Fibroblast of mammary gland (primary cell): ENCODE measurements at places on chromosomes 5 and 9.

- DNase-seq = peak; percentile 22
Measured at GRCh38 chr9:70073193-70073592, 29.5 kb downstream of the MAMDC2 start.

DNA sequence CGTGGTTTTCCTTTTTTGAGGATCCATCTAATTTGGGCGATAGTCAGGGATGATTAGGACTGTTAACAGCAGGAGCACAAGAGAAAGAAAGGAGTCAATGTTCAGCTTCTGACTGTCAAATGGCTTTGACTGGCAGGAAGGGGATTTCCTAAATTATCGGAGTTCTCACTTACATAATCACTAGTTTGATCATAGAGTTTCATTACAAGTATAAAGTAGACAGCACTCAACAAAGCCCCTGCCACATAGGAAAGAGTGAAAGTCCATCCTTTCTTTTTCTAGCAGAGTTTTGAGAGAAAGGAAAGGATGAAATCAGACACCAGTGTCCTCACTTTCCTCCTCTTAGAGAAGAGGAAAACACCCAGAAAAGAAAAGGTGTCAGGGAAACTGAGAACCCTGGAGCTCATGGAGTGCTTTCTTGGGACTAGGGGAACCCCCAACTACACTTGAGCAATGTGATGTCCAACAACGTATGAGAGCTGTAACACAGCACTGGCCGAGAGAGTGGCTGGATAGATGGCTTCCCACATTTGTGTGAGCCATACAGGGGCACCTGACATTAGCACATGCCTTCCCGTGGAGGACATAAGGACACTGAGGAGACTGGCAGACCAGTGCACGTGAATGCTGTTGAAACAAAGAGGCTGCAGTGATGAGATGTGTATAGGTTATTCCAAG, 26.0 kb upstream of the LPAR1 start:
- no peak for DNase-seq

DNA sequence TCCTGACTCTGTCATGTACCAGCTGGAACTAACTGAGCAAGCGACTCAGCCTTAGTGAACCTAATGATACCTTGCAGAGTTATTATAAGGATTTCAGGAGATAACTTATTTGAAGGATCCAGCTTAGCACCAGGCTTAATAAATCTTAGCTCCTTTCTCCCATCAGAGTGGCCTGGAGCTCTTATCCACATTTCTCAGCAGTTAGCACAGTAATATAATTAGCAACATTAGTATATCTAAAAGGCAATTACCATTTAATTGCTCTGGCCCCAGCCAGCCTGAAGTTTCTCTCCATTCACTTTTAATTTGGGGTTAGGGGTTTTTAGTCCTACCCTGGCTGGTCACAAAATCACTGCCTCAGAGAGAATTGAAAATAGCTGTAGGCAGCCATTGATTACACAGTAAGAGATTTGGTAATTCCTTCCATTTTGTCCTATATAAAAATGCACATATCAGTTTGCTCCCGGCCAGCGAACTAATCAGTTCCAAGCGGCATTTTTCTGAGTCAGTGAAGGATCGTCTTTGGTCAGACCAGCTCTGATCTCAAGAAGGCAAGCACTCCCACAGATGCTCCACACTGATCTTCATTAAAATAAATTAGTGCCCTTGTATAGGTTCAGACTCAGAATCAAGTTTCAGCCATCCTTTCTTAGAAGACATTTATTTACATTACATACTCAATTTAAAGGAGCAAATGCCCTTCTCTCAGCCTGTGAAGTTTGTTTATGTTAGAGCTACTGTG, 56.6 kb downstream of the SNCAIP start:
- DNase-seq = no peak

DNA sequence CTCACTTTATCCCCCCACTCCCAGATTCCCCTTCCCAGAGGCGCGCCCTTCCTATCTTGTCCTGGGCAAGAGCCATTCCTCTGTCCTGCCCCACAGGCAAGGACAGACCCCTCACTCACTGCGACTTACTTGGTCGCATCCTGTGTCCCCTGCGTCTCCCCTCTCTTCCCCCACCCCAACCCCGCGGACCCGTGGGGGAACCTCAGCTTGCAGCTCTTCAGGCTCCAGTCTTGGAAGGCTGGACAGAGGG, 542 bp downstream of the GGTA1 start:
- no peak for DNase-seq

- no peak for DNase-seq
Measured at GRCh38 chr5:17167171-17167891, 50.1 kb upstream of the BASP1 start.

DNA sequence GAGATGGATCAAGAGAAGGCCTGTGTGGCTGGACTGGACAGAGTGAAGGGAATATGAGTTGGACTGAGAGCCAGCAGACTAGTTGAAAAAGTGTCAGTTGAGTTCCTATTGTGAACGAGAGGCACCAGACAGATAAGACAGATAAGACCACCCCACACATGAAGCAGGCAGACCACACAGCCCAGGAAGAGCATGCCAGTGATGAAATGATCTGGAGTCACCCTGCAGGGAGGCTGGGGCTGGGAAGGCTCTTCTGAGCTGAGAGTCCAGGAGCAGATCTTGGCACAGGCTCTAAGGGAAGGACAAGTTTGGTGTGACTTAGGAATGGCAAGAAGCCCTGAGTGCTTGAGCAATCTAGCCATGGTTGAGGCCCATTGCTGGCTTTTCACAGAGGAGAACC, 10.6 kb upstream of the SLC25A48 start:
- no peak for DNase-seq

GRCh38 chr9:127899128-127899943, at the start of gene ST6GALNAC6:
TSS of gene ST6GALNAC6 (minus strand) at chr9:127899603. CDS start at chr9:127897981, 1,622 bp downstream.
- peak; percentile 63 for DNase-seq
